ENCODE measurements at places on chromosomes 11 and 22. TPM values are rescaled to one million over a fixed set of nuclear protein-coding genes. Genes with fewer than 3 reads are reported as not detected.

The FXYD2 gene
- not detected for total RNA-seq

The OR4D11 gene
- total RNA-seq = not detected

DNA sequence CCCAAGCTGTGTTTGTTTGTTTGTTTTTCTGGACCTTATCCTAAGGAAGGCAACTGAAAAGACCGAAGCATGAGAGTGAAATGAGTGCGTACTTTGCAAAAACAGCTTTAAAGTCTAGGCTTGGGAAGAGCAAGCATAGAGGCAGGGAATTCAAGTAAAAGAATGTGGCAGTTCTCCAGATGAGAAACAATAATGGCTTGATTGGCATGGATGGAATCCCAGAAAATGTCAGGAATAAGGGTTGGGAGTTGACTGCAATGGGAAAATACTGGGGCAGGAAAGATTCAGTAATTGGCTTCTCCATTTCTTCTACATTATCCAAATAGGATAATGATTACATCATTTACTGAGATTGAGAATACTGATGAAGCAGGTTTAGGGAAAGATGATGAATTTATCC lies 17.5 kb downstream of the SAAL1 start:
- peaks cover 91% of the 10 kb centered on the region for H3K36me3 ChIP-seq
- H3K4me1 ChIP-seq = no peaks in the 10 kb centered on the region
- DNase-seq = no peak
- H3K27me3 ChIP-seq = no peaks in the 10 kb centered on the region

- H3K27ac ChIP-seq = no peak overlapping the region
- no peaks in the 10 kb centered on the region for H3K4me1 ChIP-seq
- H3K27me3 ChIP-seq = no peaks in the 10 kb centered on the region
- no peak for DNase-seq
- no peak overlapping the region for H3K4me3 ChIP-seq
- H3K36me3 ChIP-seq = no peaks in the 10 kb centered on the region
Observed at GRCh38 chr22:22194931-22195264, 49.7 kb upstream of the VPREB1 start.

The CYTH4 gene
- 8.5 TPM for total RNA-seq

Data from psoas muscle (tissue), 8 donors.